Esophagus muscularis mucosa (tissue), 4 donors: ENCODE measurements at places on chromosomes 6 and 20. TPM values are rescaled to one million over a fixed set of nuclear protein-coding genes. Genes with fewer than 3 reads are reported as not detected.

DNA sequence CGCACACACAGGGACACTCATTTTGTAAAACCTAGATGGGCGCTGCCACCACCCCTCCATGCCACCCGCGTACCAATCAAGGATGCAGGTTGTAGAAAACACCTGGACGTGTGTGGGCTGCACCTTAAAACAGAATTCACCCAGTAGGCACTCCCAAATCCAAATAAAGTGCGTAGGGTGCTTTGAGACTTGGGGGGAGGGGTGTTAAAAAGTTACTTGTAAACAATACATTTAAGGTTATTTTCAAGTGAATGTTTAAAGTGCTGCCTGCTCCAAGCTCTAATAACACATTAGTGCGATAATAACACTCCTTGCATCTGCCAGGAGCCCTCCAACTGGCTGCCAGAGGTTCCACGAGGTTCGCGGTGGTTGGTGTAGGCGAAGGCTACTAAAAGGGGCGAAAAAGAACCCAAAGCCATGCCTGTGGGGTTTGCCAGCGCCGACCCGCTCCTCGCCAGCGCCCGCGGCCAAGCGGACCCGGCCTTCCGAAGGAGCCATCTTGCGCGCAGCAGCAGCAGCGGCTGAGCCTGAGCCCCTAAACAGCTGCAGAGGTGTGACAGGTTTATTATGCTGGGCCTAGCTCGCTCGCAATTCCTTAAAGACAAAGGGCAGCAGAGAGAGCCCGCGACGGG is 11.5 kb downstream of the FOXC1 start:
- H3K27me3 ChIP-seq, result peaks cover 20% of the 10 kb centered on the region
- DNase-seq, result no peak
- H3K4me1 ChIP-seq, result peaks cover 62% of the 10 kb centered on the region
- H3K36me3 ChIP-seq, result no peaks in the 10 kb centered on the region
- no peak overlapping the region for H3K4me3 ChIP-seq

- H3K4me1 ChIP-seq, result peaks cover 44% of the 10 kb centered on the region
- no peak overlapping the region for H3K27ac ChIP-seq
- H3K36me3 ChIP-seq, result no peaks in the 10 kb centered on the region
- no peak for DNase-seq
- no peak overlapping the region for H3K4me3 ChIP-seq
Measured at GRCh38 chr6:168415993-168416530, 24.9 kb upstream of the SMOC2 start.

DNA sequence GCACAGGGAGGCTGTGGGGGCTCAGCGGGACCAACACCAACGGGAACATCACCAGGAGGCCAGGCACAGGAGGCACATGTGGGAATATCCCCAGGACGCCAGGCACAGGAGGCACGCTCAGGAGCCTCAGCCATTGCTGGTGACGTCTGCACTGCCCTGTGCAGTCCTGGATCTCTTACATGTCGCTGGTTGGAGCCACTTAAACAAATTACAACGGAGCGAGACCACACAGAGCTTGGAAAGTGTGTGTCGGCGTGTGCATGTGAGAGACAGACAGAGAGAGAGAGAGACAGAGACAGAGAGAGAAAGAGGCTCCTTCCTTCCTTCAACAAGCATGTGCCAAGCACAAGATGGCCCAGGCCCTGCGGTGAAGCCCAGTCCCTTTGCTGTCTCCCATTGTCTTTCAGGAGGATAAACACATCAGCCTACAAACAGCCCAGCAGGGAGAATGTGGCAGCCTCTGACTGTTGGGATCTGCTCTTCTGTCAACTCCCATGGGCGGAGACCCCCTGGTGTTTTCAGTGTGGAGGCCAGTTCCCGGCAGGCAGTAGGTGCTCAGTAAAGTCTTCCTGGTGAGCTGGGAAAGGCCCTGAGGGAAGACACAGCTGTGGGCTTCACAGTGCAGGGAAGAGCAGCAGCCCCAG is 112.7 kb upstream of the THBS2 start:
- DNase-seq, result peak; percentile 86
- no peak overlapping the region for H3K27ac ChIP-seq
- no peaks in the 10 kb centered on the region for H3K4me1 ChIP-seq
- H3K4me3 ChIP-seq, result no peak overlapping the region
- no peaks in the 10 kb centered on the region for H3K36me3 ChIP-seq

GRCh38 chr20:57652606-57653545 is 32.6 kb upstream of the ZBP1 start:
- no peaks in the 10 kb centered on the region for H3K27me3 ChIP-seq
- H3K27ac ChIP-seq, result no peak overlapping the region
- H3K4me3 ChIP-seq, result no peak overlapping the region

DNA sequence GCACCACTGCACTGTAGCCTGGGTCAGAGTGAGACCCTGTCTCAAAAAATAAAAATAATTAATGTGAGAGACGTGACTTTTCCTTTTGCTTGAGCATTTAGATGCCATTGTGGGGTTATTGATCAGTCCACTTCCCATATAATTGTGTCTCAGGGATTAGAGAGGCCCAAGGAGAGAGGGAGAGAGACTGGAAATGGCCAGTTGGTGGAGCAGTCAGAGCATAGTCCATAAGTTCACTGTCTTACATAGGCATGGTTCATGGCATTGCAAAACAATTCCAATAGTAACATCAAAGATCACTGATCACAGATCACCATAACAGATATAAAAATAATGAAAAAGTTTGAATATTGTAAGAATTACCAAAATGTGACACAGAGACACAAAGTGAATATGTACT is 15.2 kb upstream of the SDHAF4 start:
- H3K27me3 ChIP-seq, result no peaks in the 10 kb centered on the region
- DNase-seq, result no peak

GRCh38 chr20:19457611-19458010 is 245.2 kb downstream of the SLC24A3 start:
- H3K36me3 ChIP-seq, result no peaks in the 10 kb centered on the region
- no peak overlapping the region for H3K4me3 ChIP-seq
- DNase-seq, result no peak
- no peaks in the 10 kb centered on the region for H3K27me3 ChIP-seq
- H3K4me1 ChIP-seq, result peaks cover 17% of the 10 kb centered on the region

- H3K27me3 ChIP-seq, result no peaks in the 10 kb centered on the region
- H3K27ac ChIP-seq, result peak overlapping the region; percentile 95
- peak overlapping the region; percentile 74 for H3K4me3 ChIP-seq
- no peak for DNase-seq
Measured at GRCh38 chr6:30679765-30680535, 6.5 kb downstream of the PPP1R18 start.

DNA sequence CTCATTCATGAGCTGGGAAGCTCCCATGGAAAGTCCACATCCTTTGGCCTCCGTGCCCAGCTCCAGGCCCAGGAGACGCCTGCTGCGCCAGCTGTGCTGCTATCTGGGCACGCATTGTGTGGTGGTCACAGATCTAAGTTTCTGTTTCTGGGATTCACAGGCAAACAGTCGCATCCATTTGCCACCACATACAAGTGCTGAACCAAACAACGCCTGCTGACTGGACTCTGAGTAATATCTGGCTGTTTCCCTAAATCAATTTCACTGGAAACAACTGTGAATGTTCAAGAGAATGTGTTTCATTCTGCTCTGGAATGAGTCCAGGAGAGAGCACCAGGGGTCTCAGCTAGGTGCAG is 45.5 kb downstream of the IRF4 start:
- H3K4me1 ChIP-seq, result no peaks in the 10 kb centered on the region
- H3K4me3 ChIP-seq, result no peak overlapping the region
- no peak for DNase-seq
- H3K27me3 ChIP-seq, result no peaks in the 10 kb centered on the region
- no peaks in the 10 kb centered on the region for H3K36me3 ChIP-seq

GRCh38 chr6:6656287-6656686 is 67.8 kb downstream of the LY86 start:
- H3K27me3 ChIP-seq, result no peaks in the 10 kb centered on the region
- no peak for DNase-seq
- H3K27ac ChIP-seq, result no peak overlapping the region
- H3K4me1 ChIP-seq, result peaks cover 11% of the 10 kb centered on the region
- no peaks in the 10 kb centered on the region for H3K36me3 ChIP-seq

GRCh38 chr6:155380666-155381332 is 66.5 kb upstream of the TFB1M start:
- H3K36me3 ChIP-seq, result no peaks in the 10 kb centered on the region
- no peak for DNase-seq
- no peak overlapping the region for H3K27ac ChIP-seq
- no peaks in the 10 kb centered on the region for H3K27me3 ChIP-seq

GRCh38 chr20:24730750-24731149 is 218.3 kb upstream of the CST7 start:
- no peaks in the 10 kb centered on the region for H3K27me3 ChIP-seq
- H3K36me3 ChIP-seq, result no peaks in the 10 kb centered on the region
- no peaks in the 10 kb centered on the region for H3K4me1 ChIP-seq
- H3K27ac ChIP-seq, result no peak overlapping the region
- no peak overlapping the region for H3K4me3 ChIP-seq
- DNase-seq, result peak; percentile 64

- H3K27me3 ChIP-seq, result no peaks in the 10 kb centered on the region
- H3K36me3 ChIP-seq, result peaks cover 63% of the 10 kb centered on the region
- peaks cover 44% of the 10 kb centered on the region for H3K4me1 ChIP-seq
- no peak overlapping the region for H3K4me3 ChIP-seq
- DNase-seq, result no peak
Measured at GRCh38 chr20:38144974-38145728, 19.9 kb downstream of the TGM2 start.

DNA sequence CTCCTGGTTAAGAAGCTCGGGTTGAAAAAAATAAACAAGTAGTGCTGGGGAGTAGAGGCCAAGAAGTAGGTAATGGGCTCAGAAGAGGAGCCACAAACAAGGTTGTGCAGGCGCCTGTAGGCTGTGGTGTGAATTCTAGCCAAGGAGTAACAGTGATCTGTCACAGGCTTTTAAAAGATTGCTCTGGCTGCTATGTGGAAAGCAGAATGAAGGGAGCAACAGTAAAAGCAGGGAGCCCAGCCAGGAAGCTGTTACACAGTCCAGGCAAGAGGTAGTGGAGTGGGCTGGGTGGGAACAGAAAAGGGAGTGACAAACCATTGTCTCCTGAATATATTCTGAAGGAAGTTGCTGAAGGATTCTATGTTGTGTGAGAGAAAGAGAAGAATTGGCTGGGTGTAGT is 2.0 kb downstream of the HFE start:
- no peak overlapping the region for H3K4me3 ChIP-seq
- no peaks in the 10 kb centered on the region for H3K36me3 ChIP-seq
- DNase-seq, result no peak
- H3K27me3 ChIP-seq, result no peaks in the 10 kb centered on the region

DNA sequence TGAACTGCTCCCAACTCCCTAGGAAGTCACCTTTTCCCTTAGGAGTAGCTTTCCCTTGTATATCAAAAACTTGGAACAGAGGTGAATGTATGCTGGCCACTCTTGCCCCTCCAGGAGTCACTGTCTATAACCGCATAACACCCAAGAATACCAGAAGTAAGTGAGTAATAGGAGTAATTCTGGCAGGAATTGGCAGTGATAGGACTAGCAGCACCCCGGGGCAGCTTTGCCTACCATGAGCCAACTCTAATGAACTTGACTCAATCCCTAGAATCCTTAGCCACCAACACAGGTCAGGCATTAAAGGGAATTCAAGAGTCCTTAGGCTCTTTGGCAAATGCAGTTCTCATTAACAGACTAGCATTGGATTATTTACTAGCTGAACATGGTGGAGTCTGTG is 28.8 kb upstream of the CD164 start:
- no peaks in the 10 kb centered on the region for H3K27me3 ChIP-seq
- H3K27ac ChIP-seq, result no peak overlapping the region
- H3K4me3 ChIP-seq, result no peak overlapping the region
- no peaks in the 10 kb centered on the region for H3K36me3 ChIP-seq
- H3K4me1 ChIP-seq, result no peaks in the 10 kb centered on the region

GRCh38 chr6:118333772-118334171 is 214.3 kb upstream of the PLN start:
- no peak overlapping the region for H3K4me3 ChIP-seq
- no peaks in the 10 kb centered on the region for H3K27me3 ChIP-seq
- DNase-seq, result no peak

DNA sequence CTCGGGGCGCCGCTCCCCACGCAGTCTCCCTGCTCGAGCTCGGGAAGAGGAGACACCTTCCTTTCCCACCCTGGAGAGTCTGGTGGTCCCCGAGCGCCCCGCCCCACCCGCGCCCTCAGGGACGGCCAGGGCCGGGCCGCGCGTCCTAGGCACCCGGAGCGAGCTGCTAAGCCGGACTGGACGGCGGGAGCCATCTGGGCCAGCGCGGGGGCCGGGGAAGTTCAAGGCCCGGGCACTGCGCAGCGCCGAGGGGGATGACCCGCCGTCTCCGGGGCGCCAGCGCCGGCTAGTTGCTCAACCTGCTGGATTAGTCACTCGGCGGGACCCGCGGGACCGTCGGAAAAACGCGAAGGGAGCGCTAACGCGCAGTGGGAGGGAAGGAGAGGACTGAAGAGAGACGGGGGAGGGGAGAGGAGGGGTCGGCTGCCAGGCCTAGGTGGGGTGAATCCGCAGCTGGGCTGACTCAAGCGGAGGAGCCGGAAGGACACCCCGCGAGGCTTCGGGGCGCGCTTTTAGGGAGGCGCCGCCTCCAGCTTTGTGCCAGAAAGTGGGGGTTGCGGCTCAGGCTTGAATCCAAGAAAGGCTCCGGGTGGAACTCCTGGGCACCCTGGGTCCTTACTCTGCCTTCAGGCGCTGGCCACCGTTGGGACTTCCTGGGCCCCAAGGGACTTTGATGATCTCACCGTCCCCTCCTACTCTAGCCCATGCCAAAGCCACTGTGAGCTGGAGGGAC is 75.7 kb upstream of the FOXP4 start:
- DNase-seq, result no peak
- H3K4me1 ChIP-seq, result peaks cover 16% of the 10 kb centered on the region
- peaks cover 62% of the 10 kb centered on the region for H3K27me3 ChIP-seq

GRCh38 chr6:53795702-53796450 is 1.1 kb downstream of the LRRC1 start:
- H3K27me3 ChIP-seq, result no peaks in the 10 kb centered on the region
- peaks cover 16% of the 10 kb centered on the region for H3K4me1 ChIP-seq
- H3K4me3 ChIP-seq, result peak overlapping the region; percentile 80
- H3K36me3 ChIP-seq, result no peaks in the 10 kb centered on the region
- DNase-seq, result no peak

- no peak overlapping the region for H3K27ac ChIP-seq
- no peaks in the 10 kb centered on the region for H3K36me3 ChIP-seq
- no peaks in the 10 kb centered on the region for H3K27me3 ChIP-seq
- no peak for DNase-seq
- no peaks in the 10 kb centered on the region for H3K4me1 ChIP-seq
- H3K4me3 ChIP-seq, result no peak overlapping the region
Measured at GRCh38 chr20:41627001-41627495, 8.9 kb upstream of the CHD6 start.

- no peaks in the 10 kb centered on the region for H3K4me1 ChIP-seq
- peak; percentile 55 for DNase-seq
- no peak overlapping the region for H3K4me3 ChIP-seq
- no peaks in the 10 kb centered on the region for H3K36me3 ChIP-seq
Measured at GRCh38 chr6:170182781-170183120, 108.1 kb downstream of the DLL1 start.

- H3K4me3 ChIP-seq, result no peak overlapping the region
- no peak overlapping the region for H3K27ac ChIP-seq
- H3K4me1 ChIP-seq, result no peaks in the 10 kb centered on the region
- DNase-seq, result no peak
Measured at GRCh38 chr6:4370066-4370465, 234.7 kb upstream of the ECI2 start.

GRCh38 chr20:46021361-46022359 is 7.4 kb upstream of the SLC12A5 start:
- H3K27ac ChIP-seq, result no peak overlapping the region
- H3K4me3 ChIP-seq, result peak overlapping the region; percentile 38
- H3K27me3 ChIP-seq, result no peaks in the 10 kb centered on the region
- peaks cover 15% of the 10 kb centered on the region for H3K4me1 ChIP-seq
- DNase-seq, result no peak

The CLDN20 gene
- not detected for total RNA-seq

The BCAS1 gene
- total RNA-seq, result 0.46 TPM

The SLC2A10 gene
- total RNA-seq, result 27.0 TPM

The SLC22A23 gene
- 7.6 TPM for total RNA-seq

The OOEP gene
- not detected for total RNA-seq

The MYCT1 gene
- total RNA-seq, result 9.1 TPM

The ZNF391 gene
- total RNA-seq, result 2.2 TPM
